NCI-H748 treated with DMSO at 0.1 percent for 48 hours (cell line): ENCODE measurements at places on chromosomes 7 and 10.

- no peak for DNase-seq
Observed at GRCh38 chr7:19705663-19706062, 3.2 kb downstream of the POLR1F start.

DNA sequence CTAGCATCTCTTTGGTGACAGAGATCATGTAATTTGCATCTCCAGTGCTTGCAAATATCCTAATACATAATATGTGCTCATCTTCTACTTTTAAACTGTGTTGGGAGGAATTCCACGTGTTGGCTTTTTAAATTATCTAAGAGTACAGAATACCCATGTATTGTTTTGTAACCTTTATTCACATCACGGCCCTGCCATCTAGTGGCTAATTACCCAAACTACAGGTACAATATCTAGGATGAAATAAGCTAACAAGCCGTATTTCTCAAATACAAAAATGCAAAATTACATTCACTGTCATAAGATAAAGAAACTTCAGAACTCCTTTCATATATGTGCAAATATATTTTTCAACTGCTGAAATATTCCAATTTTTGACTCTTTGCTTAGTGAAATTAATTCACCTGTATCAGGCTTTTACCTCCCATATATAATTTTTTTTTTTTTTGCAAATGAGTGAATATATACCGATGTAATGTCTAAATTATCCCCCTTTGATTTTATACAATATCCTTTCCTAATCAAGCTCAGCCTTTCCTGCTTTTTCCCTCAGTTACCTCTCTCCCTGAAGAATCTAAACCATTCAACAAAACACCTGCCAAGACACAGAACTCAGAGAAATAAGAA lies 30.3 kb upstream of the LSM8 start:
- peak; percentile 46 for DNase-seq

DNA sequence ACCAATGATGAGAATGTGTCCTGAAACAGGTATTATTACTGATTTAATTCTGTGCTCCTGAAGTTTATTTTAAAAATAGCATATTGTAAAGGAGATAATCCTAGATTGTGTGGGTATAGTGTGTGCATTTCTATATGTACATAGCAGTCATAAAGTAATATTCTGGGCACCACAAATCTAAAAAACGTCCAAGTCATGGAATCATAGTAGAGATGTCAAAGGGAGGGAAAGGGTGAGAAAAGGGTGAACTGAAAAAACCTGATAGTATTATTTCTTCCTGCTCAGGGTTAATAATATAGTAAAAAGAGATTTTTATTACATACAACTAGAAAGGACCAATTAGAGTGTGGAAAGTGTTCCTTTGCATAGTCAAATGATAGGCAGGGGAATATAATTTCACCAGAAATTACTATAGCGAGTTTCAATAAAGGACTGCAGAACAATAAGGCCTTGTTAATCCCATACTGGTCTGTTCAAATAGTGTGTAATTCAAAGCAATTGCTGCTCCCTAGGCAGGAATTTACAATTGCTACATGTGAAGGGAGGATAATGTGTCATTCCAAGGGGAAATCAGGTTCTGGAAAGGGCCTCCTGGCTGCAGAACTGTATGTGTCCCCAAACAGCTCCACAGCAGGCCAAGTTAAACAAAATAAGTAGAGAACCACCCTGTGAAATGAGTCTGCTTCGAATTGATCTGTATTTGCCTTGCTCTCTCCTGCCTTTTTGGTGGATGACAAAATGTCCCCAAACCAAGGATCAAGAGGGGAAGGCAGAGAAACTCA lies 42.5 kb upstream of the KMT2E start:
- no peak for DNase-seq

GRCh38 chr7:32881074-32881982 lies 10.2 kb downstream of the KBTBD2 start:
- DNase-seq, result no peak

DNA sequence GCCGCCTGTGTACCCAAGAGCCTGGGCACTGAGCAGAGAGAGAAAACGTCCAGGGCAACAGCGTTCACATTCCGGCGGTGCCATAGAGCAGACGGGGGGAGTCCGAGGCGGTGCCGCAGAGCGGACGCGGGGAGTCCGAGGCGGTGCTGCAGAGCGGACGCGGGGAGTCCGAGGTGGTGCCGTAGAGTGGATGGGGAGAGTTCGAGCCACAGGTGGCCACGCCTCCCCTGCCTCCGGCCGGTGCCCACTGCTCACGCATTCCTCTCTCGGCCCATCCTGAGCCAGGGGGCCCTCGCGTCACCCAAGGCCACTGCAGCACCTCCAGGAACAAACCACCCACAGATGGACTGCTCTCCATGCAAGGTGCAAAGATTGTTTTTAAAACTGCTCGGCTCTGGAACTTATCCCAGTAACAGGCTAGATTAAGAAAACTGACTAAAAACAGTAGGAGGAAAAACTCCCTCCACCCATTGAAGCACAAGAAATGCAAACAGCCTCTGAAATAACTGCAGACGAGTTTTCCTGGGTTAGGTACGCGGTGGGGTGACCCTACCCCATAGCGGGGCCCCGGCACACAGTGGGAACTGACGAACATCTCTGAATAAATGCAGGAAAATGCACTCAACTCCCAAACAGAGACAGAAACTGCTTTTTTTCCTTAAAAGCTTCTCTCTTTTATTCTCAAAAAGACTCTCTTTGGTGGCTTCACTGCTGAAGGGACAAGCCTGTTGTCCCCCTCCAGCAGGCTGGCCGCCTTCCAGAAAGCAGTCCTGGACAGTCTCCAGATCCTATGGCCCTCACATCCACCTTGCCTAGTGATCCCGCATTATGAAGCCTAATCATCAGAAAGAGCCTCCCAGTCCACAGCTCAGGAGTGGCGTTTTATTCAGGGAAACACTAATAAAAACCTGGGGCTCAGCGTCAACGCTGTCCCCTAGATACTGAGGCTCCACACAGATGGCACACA lies 55.9 kb downstream of the DIP2C start:
- no peak for DNase-seq

- no peak for DNase-seq
Observed at GRCh38 chr10:116542007-116542677, 3.6 kb upstream of the PNLIP start.

GRCh38 chr10:97169063-97169462 lies 16.7 kb downstream of the SLIT1 start:
- no peak for DNase-seq

DNA sequence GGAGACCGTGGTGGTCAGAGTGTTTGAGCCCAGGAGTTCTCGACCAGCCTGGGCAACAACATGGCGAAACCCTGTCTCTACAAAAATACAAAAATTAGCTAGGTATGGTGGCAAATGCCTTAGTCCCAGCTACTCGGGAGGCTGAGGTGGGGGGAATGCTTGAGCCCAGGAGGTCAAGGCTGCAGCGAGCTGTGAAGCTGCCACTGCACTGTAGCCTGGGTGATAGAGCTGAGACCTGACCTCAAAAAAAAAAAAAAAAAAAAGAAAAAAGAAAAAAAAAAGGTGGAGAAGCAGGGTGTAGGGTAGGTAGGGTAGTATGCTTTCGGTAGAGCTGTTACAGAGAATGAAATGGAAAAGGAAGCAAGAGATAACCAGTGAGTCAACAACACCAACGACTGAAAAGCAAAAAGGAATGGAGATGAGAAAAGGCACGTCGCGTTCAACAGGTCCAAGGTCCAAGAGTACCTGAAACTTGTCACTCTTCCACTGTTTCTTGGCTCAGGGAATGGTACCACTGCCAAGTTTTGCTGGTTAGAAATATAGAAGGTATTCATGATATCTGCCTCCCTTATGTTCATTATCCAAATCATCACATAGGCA lies 4.3 kb upstream of the RSBN1L start:
- DNase-seq, result no peak

- DNase-seq, result no peak
Observed at GRCh38 chr7:55439627-55440026, 74.5 kb downstream of the LANCL2 start.

DNA sequence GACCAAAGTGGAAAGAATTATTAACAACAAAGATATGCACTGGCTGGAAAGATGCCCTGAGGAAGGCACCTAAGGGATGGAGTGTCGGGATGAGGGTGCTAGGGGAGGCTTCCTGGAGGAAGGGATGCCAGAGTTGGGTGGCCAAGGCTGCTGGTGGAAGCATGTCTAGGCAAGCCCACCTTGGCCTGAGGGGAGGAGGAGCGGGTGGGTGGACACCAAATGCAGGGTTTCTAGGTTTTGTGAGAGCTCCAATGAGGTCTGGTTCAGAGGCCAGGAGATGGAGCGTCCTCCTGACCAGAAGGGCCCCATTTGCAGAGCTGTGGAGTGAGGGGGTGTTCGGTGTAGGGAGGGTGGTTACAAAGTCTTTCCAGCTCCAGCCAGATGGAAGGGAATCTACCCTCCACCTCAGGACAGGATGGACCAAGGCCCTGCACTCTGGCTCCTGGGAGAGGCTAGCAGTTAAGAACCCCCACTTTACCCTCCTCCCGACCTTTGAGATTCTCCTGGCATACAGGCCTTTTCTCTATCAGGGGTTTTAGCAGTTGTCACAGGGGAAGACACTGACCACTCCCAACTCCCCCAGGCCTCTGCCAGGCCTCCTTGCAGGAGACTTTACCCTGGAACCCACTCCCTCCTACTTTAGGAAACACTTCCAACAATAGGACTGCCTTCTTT lies 3.0 kb upstream of the DDIT4 start:
- DNase-seq, result no peak

DNA sequence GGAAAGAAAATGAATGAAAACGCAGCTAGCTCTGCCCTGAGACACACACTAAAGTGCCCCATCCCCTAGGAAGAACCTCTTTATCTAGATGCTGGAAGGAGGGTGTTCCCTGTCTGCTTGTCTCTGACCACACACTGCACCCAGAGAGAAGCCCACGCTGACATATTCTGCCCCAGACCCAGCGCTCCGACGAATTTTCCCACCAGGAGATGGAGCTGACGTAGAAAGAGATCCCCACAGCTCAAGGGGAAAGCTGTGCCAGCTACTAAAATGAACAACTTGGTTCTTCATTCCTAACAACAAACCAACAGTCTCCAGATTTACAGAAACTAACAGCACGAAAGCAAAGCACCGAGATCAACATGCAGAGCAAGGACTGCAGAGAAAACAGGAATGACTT lies 73.3 kb downstream of the KIAA1549 start:
- no peak for DNase-seq

DNA sequence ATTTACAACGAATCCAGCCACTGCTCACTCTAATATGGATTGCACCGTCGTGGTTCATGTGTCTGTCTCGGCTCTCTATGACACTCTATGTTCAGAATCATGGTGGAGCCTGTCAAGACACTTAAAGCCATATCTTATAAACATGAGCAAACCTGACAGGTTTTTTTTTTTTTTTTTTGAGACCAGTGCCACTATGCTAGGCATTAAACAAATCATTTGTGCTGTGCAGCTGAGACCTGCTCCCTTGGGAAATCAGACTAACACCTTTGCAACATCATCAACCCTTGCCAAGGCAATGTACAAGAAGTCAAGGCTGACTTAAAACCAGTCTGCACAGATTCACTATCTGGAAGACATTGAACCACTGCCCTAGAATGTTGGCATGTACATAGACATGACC lies 181.2 kb upstream of the ANK3 start:
- DNase-seq, result no peak

DNA sequence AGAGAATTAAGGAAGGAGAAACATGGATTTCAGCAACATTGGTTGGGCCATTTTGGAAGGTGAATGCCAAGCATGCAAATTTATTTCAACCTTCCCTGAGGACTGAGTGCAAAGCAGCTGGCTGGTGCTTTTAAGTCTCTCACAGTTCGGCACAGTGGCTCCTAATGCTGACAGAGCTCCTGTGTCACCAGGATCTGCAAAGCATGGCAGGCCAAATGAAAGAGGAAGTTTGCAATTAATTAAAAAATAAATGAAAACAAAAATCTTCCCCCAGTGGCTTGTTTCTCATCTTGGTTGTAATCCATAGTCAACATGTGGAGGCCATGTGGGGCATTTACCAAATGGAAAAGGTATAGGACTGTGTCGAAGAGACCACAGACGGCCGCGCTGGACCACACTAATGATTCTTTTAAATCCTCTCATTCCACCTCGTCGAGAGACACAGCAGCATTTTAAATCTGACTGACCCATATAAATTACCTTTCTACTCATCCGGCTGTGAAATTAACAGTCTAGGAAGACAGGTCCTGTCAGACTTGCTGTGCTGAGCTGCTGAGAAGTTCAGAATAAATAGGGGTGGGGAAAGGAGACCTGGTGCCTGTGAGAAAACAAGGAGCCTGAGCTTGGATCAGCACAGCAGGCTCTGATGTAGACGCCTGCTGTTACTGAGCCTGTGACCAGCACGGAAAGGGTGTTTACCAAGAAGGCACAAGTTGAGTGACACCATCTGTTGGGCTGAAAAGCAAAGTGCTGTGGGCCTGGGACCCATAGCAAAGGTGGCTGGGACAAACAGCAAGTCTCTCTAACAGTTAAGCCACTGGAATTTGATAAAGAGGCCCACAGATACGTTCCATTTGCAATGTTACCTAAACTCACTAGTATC lies 136.0 kb upstream of the COL1A2 start:
- no peak for DNase-seq

- DNase-seq, result no peak
Observed at GRCh38 chr10:73591935-73592699, 975 bp upstream of the USP54 start.

GRCh38 chr10:123380491-123381085 lies 226.4 kb downstream of the BUB3 start:
- peak; percentile 17 for DNase-seq

GRCh38 chr10:20247891-20248708 lies 431.9 kb downstream of the PLXDC2 start:
- no peak for DNase-seq

- DNase-seq, result peak; percentile 17
Observed at GRCh38 chr10:96292971-96293920, 11.0 kb upstream of the DNTT start.

DNA sequence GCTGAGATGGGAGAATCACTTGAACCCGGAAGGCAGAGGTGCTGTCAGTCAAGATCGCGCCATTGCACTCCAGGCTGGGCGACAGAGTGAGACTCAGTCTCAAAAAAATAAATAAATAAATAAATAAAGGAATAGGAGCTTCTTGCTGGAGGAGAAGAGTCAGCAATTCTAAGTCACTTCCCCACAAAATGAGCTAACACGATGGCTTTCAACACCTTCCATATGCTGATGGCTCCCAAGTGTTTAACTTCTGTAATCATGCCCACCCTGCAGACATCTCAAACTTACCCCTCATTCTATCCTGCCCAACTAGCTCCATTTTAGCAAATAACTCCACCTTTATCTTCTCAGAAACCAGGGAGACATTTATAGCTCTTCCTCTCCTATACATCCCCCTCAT lies 21.2 kb downstream of the PSAP start:
- no peak for DNase-seq

- no peak for DNase-seq
Observed at GRCh38 chr7:36013246-36014014, 139.6 kb upstream of the EEPD1 start.
